ENCODE measurements at places on chromosomes 2 and 18.

DNA sequence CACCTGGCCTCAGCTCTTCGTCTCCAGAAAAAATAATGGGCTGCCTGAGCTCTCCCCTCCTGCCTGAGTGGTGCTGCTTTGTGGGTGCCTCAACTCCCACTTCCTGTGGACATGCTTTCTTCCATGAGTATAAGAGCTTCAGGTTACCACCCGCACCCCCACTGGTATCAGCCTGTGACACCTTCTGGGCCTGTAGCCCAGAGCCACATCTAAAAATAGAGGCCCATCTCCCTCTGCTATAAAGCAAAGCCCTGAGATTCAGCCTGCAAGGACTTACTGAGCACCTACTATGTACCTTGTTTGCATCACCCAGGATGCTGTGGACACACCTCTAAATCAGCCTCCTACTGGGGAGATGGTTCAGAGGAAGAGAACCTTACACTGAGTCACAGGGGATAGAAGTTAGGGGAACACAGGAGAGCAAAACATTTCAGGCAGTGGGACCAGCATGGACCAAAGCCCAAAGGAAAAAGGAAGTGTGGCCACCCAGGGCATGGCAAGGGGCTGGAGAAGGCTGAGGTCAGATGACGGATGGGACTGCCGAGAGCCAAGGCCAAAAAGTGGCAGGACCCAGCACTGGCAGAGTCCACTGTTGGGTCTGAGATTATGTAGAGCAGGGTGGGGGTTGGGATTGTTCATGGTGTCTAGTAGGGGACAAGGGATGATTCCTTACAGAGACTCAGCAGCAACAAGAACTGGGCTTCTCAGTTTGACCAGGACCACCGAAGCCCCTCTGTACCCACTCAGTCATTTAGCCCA is 123.7 kb upstream of the PPP1CB start:
- no peak for DNase-seq

GRCh38 chr2:237883951-237884446 is 24.6 kb downstream of the RAMP1 start:
- no peak for DNase-seq

DNA sequence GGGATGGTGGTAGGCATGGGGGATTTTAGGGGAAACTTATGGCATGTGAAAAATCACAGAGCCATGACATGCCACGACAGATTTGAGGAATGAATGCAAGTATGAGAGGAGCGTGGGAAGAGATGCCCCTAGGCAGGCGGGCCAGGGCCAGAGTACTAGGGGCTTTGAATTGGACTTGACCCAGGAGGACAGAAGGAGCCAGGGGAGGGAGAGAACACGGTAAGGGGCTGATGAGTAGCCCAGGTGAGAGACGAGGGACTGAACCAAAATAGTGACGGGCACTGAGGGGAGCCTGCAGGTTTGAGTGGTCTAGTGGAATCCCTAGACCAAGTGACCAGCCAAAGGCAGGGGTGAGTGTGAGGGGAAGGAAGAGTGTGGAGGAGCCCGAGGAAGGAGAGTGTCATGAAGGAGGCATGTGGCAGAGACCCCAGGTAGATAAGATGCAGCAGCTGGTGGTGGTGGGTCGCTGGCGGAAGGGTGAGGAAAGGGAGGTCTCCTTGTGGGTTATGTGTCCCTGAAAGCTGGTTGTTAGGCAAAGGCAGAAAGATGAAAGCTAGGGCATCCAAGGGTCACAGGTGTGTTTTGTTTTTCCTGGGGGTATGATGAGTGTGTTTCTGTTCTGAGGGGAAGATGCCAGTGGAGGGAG is 48.7 kb downstream of the ZBTB7C start:
- DNase-seq = no peak

DNA sequence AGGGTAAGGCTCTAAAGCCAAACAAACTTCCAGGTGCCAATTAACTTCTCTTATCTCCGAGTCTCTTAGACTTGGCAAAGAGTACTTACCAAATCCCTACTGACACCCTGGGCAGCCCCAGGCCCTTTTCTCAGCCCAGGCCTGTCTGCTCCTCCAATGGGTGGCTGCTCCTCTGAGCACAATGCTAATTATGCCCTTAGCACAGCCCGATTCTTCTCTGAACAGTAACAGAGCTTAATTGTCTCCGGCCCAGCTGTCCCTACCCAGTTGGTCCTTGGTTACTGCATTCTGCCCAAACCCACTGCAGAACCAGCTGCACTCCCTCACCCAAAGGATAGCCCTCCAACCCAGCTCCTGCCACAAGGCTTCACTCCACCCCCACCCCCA is 110.3 kb downstream of the SMAD7 start:
- DNase-seq = no peak

- no peak for DNase-seq
Observed at GRCh38 chr2:103166456-103167324, 404.9 kb downstream of the TMEM182 start.

Measured in PC-3 (cell line).